Activated naive CD8-positive, alpha-beta T cell treated with anti-CD3 and anti-CD28 coated beads, Interleukin-2, amount 50 U/mL, for 16 hours (primary cell): ENCODE measurements at places on chromosomes 13 and 19.

DNA sequence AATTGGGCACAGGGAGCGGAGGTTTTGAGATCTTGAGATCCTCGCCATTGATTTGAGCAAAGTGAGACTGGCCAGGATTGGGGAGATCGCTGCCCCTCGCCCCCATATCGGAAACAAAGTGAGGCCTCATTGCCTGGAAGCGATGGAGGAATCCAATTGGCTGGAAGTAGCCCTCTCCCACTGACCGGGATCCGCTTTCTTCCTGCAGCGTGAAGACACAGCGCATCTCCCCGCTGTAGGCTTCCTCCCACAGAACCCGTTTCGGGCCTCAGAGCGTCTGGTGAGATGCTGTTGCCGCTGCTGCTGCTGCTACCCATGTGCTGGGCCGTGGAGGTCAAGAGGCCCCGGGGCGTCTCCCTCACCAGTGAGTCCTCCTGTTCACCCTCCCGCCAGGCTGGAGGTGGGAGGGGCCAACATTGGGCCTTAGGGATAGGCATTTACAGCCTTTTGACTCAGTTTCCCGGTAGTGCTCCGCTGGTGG lies 438 bp downstream of the PRKCSH start:
- no peak for DNase-seq

GRCh38 chr19:47274891-47275761 lies 441 bp downstream of the INAFM1 start:
- no peak for DNase-seq

- no peak for DNase-seq
These were observed 88.8 kb downstream of the ARHGEF7 start for GRCh38 chr13:111203736-111204389.

- no peak for DNase-seq
These were observed 912 bp downstream of the GRK1 start for GRCh38 chr13:113667771-113668490.

DNA sequence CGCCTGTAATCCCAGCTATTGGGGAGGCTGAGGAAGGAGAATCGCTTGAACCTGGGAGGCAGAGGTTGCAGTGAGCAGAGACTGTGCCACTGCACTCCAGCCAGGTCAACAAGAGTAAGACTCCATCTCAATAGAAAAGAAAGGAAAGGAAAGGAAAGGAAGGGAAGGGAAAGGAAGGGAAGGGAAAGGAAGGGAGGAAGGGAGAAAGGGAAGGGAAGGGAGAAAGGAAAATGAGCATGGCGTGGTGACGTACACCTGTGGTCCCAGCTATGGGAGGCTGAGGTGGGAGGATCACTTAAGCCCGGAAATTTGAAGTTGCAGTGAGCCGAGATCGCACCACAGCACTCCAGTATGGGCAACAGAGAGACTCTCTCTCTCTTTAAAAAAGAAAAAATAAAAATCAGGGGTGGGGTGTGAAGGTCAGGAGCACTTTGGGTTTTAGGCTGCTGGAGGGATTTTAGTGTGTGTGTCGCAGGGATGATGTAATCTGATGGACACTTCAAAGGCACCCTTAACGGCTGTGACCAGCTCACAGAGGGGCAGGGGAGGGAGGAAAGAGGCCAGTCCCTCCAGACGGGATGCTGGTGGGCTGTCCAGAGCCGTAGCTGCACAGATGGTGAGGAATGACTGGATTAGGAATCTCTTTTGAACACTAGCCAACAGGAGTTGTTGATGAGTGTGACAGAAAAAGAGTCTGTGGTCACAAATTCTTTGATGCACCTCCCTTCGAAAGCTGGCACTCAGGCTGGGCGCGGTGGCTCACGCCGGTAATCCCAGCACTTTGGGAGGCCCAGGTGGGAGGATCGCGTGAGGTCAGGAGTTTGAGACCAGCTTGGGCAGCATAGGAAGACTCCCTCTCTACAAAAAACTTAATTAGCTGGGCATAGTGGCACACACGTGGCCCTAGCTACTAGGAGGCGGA lies 27.6 kb downstream of the TMPRSS9 start:
- no peak for DNase-seq

GRCh38 chr13:105070452-105070851 lies 1465.0 kb downstream of the EFNB2 start:
- no peak for DNase-seq

DNA sequence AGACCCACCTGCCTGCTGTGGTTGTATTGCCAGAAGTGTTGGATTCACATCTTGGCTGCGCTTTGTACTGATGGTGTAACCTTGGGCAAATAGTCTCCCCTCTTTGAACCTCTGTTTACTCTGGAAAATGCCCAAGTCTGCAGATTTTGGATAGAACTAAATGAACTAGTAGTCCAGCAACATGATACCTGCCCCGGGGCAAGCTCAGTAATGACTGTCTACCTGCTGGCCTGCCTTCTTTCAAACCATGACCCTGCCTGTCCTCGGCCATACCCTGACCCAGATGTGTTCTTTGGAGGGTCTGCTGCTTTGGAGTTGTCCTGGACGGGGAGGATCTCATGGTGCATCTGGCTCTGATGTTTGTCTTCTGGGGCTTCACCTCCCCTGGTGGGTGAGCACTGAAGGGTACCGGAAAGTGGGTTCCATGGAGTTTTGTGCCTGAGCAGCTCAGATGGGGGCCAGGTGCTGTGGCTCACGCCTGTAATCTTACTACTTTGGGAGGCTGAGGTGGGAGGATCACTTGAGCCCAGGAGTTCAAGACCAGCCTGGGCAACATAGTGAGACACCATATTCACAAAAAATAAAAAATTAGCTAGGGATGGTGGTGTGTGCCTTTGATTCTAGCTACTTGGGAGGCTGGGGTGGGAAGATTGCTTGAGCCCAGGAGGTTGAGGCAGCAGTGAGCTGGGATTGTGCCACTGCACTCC lies 59.5 kb downstream of the TNFRSF19 start:
- no peak for DNase-seq

DNA sequence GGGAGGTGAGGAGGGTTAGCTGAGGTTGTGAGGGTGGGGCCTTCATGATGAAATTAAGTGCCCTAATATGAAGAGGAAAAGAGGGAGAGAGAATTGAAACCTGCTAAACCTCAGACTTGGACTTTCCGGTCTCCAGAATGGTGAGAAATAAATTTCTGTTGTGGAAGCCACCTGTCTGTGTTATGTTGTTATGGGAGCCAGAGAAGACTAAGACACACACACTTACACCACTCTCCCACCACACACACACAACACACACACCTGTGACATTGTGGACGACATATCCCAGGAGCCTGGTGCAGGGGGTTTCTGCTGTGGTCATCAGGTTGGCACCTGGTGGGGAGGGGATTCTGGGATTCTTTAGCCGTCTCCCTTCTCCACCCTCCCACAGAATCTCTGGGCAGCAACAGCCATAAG lies 14.0 kb downstream of the KLK4 start:
- DNase-seq: no peak

GRCh38 chr13:91647361-91647990 lies 249.1 kb downstream of the GPC5 start:
- no peak for DNase-seq

DNA sequence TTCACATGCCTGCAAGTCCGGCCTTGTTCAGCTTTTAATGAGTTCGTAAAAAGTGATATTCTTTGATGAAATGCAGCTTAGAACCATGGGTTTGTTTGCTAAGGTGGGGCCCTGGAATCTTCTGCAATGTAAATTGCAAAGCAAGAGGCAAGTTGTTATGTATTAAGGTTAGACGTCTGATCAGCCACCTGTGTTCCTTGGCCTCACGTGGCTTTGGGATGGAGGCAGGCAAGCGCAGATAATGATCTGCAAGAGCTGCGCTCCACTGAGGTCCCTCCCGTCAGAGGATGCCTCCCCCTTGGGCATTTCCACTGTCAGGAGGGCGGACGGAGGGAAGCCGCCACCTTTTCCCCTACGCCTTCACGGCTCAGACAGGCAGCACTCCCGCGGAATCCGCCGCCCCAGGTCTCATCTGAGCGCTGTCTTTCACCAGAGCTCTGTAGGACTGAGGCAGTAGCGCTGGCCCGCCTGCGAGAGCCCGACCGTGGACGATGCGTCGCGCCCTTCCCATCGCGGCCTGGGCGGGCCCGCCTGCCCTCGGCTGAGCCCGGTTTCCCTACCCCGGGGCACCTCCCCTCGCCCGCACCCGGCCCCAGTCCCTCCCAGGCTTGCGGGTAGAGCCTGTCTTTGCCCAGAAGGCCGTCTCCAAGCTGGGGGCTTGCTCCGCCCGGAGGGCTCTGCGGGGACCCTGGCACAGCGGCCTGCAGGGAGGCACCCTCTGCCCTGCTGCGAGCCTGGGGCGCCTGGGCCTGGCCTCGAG lies 110.9 kb downstream of the CRYL1 start:
- no peak for DNase-seq

GRCh38 chr19:6736169-6736916 lies 1.0 kb downstream of the GPR108 start:
- DNase-seq: peak; percentile 28

GRCh38 chr19:35392742-35393715 lies 22.2 kb downstream of the GPR42 start:
- DNase-seq: no peak

- no peak for DNase-seq
These were observed 27.5 kb downstream of the MICU2 start for GRCh38 chr13:21576426-21576825.

DNA sequence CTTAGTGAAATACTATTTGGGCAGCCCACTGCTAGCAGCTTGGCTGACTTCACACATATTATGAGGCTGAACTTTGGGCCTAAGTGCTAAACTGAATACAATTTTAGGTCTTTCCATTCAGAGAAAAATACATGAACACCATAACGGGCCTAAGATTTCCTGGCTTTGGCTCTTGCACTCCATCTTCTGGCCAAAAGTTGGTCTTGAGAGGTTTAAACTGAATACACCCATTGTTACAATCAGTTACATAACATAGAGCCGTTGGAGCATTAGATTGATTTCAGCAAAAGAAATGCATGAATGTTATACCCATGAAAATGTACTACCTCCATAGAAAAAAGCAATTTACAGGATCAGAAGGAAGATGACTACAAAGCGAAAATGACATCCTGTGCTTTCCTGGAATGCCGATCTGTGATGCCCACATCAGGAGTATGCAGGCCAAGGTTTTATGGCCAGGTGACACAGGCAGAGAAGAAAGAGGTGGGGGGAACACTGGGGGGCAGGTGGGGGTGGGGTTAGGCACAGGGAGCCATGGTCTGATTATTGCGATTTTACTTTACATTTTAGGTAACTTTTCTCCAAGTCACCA lies 11.1 kb upstream of the SHISA2 start:
- DNase-seq: no peak

- DNase-seq: no peak
These were observed 733 bp upstream of the ENOX1 start for GRCh38 chr13:43787518-43787891.

- no peak for DNase-seq
These were observed 39.7 kb upstream of the RXFP2 start for GRCh38 chr13:31699650-31700049.

DNA sequence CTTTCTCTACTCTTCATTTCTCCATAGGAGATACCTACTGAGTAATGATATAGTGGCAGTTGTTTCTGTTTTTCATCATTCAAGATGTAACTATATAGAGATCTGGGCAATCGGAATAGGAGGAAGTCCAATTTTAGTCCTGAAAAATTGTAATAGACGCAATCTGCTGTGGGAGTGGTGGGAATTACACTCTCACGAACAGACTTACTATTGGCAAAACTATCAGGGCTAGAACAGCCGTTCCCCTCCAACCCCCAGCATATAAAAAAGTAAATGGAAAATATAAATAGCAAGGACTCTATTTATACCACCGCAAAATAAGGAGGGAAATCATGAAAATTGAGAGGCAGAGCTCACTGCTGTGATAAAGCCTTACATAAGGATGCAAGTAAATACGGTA lies 330.1 kb downstream of the FGF14 start:
- no peak for DNase-seq

DNA sequence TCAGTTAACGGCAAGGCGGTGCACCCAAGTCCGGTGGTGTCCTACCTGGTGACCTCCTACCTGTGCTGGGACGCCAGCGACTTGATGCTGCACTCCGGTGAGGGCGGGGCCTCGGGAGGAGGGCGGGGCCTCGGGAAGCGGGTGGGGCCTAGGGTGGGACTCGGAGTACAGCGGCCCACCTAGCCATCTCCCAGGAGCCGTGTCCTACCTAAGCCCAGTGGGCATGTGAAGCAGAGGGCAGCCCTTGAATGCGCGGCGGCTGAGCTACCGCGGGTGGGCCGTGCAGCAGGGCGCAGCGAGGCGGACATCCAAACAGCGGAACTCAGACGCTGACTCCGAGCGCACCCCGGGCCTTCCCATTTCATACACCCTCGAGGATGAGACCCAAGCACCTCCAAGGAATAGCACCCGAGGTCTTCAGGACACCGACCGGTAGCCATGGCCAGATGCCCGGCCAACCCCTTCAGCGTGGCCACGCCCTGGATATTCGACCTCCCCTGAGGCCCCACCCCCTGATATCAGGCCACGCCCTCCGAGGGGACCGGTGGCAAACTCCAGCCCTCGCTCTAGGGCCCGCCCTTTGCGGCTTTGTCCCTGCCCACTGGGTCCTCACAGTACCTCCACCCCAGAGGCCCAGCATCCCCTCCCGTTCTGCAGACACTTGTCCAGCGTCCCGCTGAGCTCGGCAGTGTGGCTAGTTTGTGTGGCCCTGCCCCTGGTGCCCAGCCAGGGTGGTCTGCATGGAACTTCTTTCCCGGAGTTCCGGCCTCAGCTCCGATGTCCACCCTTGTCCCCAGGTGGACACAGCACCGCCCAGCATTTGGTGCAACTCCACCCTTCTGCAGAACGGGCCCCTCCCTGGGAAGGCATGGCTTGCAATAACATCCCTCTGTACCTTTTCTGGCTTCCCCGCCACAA lies 5.4 kb downstream of the KLK1 start:
- no peak for DNase-seq

DNA sequence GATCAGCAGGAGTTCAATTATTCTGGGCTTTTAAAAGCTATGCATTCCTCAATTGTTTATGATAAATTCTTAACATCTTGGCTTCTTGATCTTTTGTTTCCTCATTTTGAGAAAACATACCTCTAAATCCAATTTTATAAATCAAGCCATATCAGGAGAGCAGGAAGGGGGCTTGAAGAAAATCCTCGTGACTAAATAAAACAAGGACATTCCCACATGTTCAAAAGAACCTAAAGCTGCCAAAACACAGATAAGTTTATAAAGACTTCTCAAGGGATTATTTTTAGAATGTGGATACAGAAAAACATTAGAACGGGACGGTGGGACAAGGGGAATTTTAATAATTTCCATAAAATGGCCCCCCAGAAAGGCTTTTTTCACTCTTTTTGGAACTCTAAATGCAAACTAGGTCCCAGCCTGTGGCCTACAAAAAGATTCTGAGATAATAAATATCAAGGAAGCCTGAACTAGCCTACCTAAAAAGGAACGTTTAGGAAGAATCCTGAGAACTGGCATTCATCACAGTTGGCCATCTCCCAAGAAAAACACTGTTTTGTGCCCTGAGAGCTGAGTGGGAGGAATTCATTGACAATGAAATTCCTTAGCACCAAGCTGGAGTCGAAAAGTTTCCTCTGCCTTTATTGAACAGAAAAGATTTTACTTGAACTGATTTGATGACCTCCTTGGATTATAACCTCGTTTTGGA lies 30.1 kb downstream of the ZAR1L start:
- no peak for DNase-seq

DNA sequence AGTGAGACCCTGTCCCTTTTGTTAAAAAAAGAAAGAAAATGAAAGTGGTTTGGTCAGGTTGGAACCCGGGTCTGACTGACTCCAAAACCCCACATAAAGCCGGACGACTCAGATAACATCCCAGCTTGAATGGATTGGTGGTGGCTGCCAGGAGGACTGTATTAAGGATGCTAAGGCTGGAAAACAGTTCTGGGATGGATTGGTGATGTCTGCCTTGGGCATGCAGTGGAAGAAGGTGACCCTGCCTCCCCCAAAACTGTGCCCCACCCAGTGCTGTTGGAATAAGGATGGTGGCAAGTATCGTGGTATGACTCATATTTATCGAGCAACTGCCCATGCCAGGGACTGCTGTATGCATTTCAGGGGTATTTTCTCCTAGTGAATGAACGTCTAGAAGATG lies 18.5 kb upstream of the COLGALT1 start:
- DNase-seq: no peak
